ENCODE measurements at places on chromosomes 12 and 14.

GRCh38 chr12:5589054-5589453, 157.1 kb downstream of the NTF3 start:
- DNase-seq = no peak

GRCh38 chr12:77477907-77478533, 352.7 kb upstream of the NAV3 start:
- DNase-seq = peak; percentile 9

DNA sequence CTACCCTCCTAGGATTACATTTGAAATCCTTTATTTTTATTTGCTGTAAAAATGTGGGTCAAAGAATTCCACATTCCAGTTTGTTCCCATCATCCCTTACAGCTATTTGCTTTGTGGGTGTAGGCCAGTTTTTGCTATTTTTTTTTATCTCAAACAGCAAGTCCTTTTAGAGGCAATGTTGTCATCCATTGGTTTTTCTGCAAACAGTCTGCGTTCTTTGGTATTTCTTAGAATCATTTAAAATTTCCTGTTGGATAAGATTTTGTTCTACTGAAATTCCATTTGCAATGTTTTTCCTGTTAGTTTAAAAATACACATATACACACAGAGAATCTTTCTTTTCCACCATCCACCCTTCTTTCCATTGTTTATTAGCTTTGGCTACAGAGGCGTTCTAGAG, 53.3 kb upstream of the STK38L start:
- DNase-seq = no peak

GRCh38 chr14:61747342-61747741, 14.9 kb upstream of the SNAPC1 start:
- no peak for DNase-seq

DNA sequence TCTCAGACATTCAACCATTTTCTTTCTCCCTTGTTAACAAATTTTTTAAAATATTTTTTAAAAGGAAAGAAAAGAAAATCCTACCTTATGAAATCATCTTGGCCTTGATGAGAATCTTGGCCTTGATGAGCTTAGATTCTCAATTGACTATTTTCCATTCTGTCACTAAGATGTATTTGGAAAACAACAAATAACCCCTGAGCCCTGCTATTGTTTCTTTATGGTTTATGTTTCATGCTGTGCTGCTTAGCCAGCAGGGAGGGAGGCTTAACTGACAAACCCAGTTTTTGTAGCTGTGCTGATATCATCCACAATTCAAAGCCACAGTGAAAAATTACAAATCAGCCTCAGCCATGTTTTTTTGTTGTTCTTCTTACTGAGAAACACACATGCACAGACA, 404.1 kb downstream of the RAD51B start:
- DNase-seq = no peak

DNA sequence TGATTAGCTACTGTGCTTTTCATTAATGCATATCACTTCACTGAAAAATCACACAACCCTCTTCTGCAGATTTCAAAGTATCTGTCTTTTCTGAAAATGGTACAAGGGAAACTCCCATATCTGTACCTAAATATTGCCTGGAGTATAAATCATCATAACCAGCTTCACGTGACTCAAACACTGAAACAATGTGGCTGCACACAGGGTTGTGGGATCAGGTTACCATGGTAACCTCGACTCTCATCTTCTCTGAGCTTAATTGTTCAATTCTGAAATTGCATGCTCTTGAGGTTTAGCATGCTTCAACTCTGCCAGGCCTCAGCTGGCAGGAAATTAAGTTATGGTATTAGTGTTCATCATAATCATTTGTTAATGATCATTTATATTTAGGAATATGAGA, 77.5 kb upstream of the CPSF6 start:
- DNase-seq = peak; percentile 16

GRCh38 chr12:3892631-3893030, 19.4 kb upstream of the PARP11 start:
- no peak for DNase-seq

GRCh38 chr14:85554106-85554505, 24.2 kb downstream of the FLRT2 start:
- no peak for DNase-seq

- peak; percentile 51 for DNase-seq
Observed at GRCh38 chr14:94177806-94178205, 3.7 kb downstream of the PPP4R4 start.

DNA sequence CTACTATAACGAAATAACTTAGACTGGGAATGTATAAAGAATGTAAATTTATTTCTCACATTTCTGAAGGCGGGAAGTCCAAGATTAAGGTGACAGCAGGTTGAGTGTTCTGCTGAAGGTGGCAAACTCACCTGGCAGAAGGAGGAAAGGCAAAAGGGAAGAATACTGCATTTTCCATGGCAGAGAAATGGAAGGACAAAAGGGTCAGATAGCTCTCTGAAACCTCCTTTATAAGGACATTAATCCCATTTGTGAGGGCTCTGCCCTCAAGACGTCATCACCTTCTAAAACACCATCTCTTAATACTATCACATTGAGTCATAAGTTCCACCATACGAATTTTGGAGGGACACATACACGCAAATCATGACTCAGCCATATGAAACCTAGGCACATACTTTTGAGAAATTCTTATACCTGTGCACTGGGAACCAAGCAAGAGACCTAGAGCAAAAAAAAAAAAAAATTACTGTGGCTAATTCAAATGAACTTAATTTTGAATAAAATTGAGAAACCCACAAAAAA, 1669.3 kb upstream of the FLRT2 start:
- no peak for DNase-seq

- no peak for DNase-seq
Observed at GRCh38 chr12:15720295-15720694, 68.9 kb downstream of the EPS8 start.

DNA sequence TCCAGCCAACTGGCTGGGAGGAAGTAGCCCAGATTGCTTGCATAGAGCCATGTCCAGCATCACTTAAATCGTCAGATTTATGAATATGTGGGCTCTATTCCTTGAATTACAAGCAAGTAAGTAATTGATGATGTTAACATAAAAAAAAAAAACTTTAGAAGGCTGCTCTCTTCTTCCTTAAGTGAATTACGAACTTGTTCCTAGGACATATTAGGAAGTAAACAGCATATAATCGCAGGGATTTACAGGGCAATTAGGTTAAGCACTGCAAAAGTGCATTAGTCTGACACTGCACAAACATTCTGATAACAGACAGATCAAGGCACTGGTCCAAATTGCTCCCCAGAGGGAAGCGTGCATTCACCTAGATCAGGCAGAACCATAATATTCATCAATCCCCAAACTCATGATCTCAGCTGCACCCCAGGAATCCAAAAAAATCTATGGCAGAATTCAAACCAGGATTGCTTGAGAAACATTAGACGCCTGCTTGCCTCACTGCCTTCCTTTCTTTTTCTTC, 293.2 kb downstream of the TMEM132D start:
- DNase-seq = no peak

Data from neural progenitor cell (in vitro differentiated cells).